ENCODE measurements at places on chromosomes 5 and 9. TPM values are rescaled to one million over a fixed set of nuclear protein-coding genes. Genes with fewer than 3 reads are reported as not detected.

GRCh38 chr9:132670457-132671391 is at the start of gene GTF3C4:
GTF3C4 (plus strand) TSS chr9:132670464; CDS start chr9:132670599, 135 bp downstream.
- peak; percentile 68 for DNase-seq

DNA sequence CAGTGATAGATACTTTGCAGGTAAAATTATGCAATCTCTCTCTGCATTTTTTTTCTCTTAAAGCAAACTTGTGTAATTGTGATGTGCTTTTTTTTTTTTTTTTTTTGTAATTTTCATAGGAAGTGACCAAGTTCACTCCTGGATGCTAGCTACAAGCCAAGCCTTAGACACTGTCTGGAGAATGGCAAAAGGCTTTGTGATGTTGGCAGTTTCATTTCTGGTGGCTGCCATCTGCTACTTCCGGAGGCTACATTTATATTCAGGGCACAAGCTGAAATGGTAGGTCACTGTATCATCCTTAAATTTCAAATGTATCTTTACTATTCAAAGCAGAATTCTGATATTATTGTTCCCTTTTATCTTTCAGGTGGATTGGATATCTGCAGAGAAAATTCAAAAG is 19.3 kb downstream of the OTULINL start:
- no peak for DNase-seq

DNA sequence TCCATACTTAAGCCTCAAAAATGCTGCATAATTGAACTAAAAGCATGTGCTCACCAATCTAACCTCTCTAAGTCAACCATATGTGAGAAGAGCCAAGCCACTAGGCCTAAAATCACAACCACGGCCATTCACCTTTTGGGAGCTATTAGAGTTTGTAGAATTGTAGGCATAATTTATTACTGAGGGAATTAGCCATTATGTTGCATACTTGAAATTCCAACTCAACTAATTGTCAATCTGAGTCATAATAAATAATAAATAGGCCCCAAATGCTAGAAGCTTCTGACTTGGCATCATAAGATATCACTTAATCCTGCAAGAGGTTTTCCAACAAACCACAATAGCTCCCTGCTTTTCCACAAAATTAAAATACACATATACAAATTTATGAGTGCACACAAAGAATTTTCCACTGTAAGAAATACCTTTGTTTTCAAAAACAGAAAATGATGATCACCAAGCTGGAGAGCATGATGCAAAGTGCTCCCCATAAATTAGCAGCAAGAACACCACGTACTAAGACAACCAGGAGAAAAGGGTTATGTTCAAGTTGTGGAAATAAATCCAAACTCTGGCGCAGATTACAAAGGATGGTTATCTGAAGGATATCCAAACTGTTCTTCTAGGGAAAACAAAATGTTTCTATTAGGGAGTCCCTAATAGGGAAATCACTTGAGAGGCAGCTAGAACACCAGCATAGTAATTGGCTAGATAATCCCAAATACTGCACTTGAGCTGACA is 250.0 kb upstream of the SLC30A5 start:
- no peak for DNase-seq

- no peak for DNase-seq
These were observed 241.2 kb downstream of the FAM114A2 start for GRCh38 chr5:153797484-153797883.

DNA sequence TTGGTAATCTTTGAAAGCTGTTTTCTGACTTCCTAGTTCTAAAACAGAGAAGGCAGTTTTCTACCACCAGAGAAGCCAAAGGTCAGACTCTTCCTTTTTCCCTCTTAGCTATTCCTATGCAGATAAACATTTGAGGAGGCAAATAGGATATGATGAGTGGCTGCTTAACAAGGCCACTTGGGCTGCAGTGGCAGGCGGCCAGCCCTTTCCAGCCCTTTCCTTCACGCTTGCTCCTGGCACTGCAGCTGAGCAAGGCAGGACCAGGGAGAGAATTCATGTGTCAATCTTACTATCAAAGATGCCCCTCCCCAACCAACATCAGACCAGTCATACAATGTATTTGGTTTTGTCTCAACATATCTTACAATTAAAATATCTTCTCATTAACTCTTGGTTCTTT is 36.8 kb upstream of the RNF38 start:
- no peak for DNase-seq

- DNase-seq = no peak
These were observed 42.5 kb downstream of the GTF3C4 start for GRCh38 chr9:132712753-132713152.

DNA sequence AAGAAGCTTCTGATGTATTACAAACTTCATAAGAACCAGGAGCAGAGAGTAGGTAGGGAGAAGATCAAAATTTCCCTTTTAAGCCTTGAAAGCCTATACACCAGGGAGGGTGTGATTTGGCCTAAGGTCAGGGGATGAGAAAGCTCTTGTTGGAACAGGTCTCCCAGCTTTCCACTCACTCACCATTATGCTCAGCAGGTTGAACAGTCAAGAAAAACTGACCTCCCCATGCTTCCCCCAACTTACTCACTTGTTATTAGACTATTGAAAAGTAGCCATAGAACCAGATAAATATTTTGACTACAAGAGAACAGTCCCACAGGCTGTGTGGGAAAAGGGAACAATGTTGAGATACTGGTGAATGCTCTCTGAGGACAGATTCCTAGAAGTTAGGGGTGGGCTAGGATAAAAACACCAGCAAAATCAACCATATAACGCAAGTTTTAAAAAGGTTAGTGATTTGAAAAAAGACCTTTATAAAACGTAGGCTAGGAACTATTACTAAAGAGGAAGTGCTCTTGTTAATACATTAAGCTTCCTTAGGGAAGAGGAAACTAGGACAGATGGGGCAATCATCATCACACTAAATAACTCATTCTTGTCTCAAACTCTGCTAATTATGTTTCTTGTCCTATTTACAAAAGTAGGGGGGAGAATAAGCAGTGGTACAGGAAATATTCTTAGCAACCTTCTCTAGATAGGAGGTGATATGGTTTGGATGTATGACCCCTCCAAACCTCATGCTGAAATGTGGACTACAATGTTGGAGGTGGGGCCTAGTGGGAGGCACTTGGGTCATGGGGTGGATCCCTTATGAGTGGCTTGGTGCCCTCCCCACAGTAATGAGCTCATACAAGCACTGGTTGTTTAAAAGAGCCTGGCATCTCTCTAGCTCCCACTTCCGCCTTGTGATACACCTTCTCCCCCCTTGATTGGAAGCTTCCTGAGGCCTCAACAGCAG is 31.0 kb downstream of the PCDHGC5 start:
- no peak for DNase-seq

Gene PCDHB9
- not detected for total RNA-seq

Gene WNK2
- 3.3 TPM for total RNA-seq

- DNase-seq = peak; percentile 69
These were observed 31.0 kb upstream of the NR3C1 start for GRCh38 chr5:143434261-143435209.

- peak; percentile 15 for DNase-seq
These were observed 14.4 kb downstream of the F2RL2 start for GRCh38 chr5:76608833-76609232.

GRCh38 chr5:82406205-82406773 is 128.1 kb upstream of the RPS23 start:
- DNase-seq = no peak

Gene FYB1
- 171 TPM for total RNA-seq

- no peak for DNase-seq
These were observed 2.2 kb upstream of the GARIN3 start for GRCh38 chr5:157168286-157168685.

Gene DIPK1B
- 0.21 TPM for total RNA-seq

Gene GABBR2
- not detected for total RNA-seq

DNA sequence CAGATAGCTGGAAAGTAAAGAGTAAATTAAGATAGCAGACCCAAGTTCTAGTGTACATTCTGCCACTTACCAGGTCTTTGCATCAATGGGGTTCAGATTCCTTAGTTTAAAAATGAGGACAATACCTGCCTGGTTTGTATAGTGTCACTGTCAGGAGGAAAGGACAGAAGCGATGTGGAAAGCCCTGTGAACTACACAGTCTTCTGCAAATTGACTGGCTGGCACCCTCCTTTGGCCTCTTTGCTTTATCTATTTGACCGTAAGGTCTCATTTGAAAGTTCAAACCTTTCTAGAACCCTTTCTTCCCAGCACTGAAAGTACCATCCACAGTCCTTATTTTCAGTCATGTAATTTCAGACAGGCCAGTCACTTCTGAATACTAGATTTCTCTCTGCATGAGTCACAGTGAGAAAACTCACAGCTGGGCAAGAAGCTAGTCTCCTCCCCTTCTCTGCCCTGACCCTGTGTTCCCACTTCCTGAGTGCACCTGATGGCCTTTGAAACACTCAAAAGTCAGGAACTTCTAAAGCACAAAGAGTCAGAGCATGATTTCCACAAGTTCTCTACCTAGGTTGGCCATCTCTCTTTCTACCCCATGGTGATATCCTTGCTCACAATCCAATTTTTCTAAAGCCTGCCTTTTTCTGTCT is 91.3 kb upstream of the RASEF start:
- DNase-seq = no peak

DNA sequence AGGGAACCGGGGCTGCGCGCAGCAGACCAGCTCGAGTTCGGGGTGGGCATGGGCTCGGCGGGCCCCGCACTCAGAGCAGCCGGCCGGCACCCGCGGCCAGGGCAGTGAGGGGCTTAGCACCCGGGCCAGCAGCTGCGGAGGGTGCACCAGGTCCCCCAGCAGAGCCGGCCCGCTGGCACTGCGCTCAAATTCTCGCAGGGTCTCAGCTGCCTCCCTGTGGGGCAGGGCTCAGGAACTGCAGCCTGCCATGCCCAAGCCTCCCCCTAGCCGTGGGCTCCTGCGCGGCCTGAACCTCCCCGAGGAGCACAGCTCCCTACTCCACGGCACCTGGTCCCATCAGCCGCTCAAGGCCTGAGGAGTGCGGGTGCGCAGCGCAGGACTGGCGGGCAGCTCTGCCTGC is 172.9 kb upstream of the SLC30A5 start:
- no peak for DNase-seq

Gene SEC61B
- total RNA-seq = 139 TPM

DNA sequence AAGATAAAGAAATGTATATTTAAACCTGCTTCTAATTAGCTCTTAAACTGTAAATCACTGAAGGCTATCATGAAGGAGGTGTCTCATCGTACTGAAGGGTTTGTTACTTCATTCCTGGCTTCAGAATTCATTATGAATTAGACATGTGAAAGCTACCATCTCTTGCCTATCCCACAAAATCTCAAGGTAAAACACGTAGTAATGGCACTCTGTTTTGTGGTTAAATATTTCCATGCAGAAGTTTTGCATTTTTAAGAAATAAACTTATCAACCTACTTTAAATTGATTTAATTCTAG is 490.7 kb upstream of the NUDT12 start:
- DNase-seq = no peak

Gene MEIKIN
- not detected for total RNA-seq

DNA sequence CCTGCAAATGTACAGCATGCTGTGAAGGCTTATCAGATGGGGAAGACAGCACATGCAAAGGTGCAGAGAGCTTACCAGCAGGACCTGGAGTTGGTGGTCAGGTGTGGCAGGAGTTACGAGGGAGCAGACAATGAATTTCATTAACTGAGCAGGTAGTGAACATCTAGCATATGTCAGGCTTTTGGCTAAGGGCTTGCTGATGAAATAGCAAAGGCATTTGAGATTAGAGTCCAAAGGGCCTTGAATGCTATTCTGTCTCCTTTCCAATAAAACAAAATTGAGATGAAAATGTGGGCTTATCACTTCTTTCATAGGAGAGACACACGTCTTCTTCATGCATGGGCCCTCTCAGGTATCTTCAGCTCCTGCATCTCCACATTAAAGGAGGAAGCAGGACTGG is 36.6 kb upstream of the PPARGC1B start:
- DNase-seq = no peak

DNA sequence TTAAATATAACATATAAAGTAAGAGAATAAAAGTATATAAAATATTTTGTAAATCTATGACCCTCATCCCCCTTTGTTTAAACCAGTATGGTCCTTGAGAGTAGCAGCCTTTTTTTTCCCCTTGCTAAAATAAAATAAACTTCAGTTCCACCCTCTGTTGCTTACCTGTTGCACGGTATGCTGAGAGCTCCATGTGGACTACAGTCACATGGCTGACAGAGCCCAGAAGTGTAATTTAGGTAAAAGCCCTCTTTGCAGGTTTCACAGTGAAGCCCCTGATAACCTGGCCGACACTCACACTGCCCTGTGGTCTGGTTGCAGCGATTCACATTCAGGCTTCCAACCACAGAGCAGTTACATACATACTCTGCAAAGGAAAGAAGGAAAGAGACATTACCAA is 55.1 kb downstream of the MEGF9 start:
- DNase-seq = no peak

DNA sequence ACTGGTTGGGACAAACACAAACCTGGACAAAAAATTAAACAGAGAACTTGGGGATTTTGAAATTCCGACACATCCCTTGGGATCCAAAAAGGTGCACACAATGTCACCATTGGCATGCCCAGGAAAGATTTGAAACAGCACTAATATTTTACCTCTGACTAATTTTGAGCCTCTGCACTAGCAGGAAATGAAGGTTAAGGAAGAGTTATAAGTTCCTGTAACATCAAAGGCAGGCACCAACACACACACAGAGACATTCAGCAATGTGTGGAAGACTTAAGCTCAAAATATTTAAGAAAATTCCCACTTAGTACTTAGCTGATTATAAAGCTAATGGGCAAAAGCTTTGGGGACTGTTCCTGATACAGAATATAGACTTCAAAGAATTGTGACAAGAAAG is 247.0 kb downstream of the CDH9 start:
- no peak for DNase-seq

Gene MORN5
- total RNA-seq = not detected

Gene NAIP
- 1.5 TPM for total RNA-seq

DNA sequence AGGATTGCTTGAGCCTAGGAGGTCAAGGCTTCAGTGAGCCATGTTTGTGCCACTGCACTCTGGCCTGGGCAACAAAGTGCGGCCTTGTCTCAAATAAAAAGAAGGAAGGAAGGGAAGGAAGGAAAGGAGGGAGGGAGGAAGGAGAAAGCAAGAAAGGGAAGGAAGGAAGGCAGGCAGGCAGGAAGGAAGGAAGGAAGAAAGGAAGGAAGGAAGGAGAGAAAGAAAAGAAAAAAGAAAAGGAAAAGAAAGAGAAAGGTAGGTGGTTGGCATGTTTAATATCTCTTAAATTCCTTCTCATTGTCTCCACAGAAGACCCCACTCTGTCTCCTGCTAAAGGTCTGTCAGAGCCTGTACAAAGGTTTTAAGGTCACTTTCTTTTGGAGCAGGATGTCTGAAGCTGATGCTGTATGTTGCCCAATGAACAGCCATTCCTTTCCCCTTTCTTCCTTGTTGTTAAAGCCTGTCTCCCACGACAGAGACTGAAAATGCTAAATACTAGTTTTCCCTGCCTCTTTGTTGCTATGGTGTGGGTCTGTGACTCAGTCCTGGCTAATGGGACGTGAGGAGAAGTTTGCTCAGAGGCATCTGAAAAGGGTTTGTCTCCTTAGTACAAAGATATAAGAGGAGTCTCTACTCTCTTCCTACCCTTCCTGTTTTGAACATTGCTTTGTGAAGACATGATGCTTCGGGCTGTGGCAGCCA is 213.3 kb downstream of the PCSK1 start:
- DNase-seq = peak; percentile 5
